ENCODE measurements at places on chromosomes 4 and X.

DNA sequence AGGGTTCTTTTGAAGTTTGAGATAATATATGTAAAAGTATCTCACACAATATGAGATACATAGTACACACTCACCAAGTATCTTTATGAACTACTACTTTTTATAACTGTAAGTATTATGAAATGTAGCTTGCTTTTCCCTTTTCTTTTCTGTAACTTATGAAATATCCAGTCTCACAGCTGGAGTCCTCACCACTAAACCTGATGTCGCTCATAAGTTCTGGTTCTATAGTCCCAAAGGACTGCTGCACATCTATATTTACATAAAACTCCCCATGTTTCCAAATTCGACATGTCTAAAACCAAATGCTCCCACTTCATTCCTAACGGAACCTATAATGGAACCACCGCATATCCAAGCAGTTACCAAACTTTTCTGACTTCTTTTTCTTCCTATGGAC lies 186.5 kb upstream of the SLC7A11 start:
- no peak for DNase-seq

DNA sequence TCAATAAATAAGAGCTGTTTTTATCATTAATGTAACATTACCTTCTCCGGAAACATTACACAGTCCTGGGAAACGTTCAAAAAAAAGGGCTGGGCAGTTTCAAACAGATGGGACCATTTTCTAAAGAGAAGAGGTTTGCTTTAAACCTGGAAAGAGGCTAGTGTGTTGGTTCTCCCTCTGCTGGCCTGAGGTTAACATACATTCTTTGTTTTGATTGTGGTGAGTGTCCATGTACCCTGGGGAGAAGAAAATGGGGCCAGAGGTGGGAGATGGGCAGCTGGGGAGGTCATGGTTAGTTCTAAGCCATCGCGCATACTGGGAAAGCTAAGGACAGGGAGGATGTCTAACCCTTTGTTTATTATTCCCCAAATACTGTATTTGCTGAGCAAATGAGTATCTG lies 194.7 kb downstream of the CPEB2 start:
- DNase-seq = no peak

- DNase-seq = no peak
Measured at GRCh38 chr4:30495251-30495650, 224.9 kb upstream of the PCDH7 start.

GRCh38 chr4:147355847-147356246 lies 125.0 kb upstream of the EDNRA start:
- DNase-seq = no peak

- no peak for DNase-seq
Measured at GRCh38 chr4:172631832-172632231, 536.8 kb upstream of the GALNT7 start.

GRCh38 chr4:180448306-180448705 lies 1794.9 kb upstream of the TENM3 start:
- no peak for DNase-seq

DNA sequence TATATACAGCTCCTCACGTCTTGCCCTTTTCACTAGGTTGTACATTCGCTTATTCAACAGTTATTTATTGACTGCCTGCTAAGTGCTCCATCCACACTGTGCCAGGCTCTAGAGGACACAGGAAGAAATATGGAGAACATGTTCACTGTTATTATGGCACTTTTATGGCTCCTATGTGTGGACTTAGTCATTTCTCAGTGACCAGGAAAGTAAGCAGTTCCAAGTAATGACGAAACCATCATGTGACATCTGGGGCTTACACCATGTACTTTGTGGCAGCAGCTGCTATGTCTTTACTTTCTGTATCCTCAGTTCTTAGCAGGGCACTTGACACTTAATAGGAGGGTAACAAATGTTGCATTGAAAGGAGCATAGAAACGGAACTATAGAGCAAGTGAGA lies 278.0 kb downstream of the ANK2 start:
- DNase-seq = no peak

DNA sequence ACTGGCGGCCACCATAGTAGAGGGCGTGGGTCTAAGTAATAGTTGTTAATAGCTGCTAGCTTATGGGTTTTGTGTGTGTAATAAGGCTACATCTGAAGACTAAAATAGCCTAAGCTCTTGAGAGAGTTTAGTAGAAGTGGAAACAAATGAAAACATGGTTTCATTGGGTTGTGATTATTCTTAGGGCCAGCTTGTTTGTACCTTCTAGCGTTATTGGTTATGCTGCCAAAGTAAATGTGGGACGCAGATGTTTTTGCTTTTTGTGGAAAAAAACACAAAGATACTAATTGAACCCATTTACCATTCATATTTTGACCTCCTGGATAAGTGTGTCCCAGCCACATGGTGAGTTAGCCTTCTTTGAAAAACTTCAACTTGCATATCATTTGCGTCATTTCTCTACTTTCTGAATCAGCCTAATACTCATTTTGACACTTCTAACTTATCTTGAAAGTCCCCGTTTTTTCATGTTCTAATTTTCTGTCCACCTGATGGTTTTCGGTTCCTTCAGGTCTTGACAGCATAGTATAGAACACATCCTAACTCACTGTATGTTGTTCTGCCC lies 305.3 kb downstream of the FRMPD4 start:
- DNase-seq = no peak

GRCh38 chr4:122898370-122899150 lies 23.8 kb downstream of the NUDT6 start:
- DNase-seq = no peak

- DNase-seq = no peak
Measured at GRCh38 chrX:119266364-119266995, 30.4 kb downstream of the PGRMC1 start.

- no peak for DNase-seq
Measured at GRCh38 chr4:78534286-78534955, 17.1 kb upstream of the ANXA3 start.

GRCh38 chr4:123930996-123931395 lies 534.4 kb downstream of the SPRY1 start:
- DNase-seq = no peak

- DNase-seq = no peak
Measured at GRCh38 chrX:130857207-130857606, 45.8 kb downstream of the ENOX2 start.

DNA sequence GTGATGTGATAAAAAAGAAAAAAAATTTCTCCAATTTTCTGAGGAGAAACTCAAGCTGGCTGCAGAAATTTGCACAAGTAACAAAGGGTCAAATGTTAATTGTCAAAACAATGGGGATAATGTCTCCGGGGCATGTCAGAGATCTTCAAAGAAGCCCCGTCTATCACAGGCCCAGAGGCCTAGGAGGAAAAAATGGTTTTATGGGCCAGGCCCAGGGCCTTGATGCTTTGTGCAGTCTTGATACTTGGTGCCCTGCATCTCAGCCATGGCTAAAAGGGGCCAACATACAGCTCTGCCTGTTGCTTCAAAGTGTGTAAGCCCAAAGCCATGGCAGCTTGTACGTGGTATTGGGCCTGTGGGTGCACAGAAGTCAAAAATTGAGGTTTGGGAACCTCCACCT lies 961.0 kb downstream of the FAM133A start:
- no peak for DNase-seq

GRCh38 chrX:125953814-125954213 lies 212.3 kb downstream of the DCAF12L2 start:
- DNase-seq = no peak

- DNase-seq = no peak
Measured at GRCh38 chrX:114924856-114925255, 92.6 kb downstream of the IL13RA2 start.

DNA sequence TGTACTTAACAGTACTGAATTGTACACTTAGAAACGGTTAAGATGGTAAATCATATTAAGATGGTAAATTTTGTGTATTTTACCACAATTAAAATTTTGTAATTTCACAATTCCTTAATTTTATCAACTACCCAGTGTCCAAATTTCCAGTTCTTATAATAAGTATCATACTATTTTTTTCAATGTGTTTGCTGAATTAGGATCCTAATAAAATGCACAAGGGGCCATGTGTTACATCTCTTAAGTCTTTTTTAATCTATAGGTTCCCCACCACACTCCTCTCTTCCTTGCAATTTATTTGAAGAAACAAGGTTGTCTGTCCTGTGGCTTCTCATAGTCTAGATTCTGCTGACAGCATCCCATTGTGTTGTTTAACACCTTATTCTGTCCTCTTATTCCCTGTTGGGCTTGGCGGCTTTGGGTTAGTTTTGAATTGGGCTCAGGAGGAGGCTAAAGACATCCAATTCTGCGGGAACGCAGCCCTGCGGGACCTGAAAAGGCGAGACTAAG lies 533 bp upstream of the SYAP1 start:
- no peak for DNase-seq

DNA sequence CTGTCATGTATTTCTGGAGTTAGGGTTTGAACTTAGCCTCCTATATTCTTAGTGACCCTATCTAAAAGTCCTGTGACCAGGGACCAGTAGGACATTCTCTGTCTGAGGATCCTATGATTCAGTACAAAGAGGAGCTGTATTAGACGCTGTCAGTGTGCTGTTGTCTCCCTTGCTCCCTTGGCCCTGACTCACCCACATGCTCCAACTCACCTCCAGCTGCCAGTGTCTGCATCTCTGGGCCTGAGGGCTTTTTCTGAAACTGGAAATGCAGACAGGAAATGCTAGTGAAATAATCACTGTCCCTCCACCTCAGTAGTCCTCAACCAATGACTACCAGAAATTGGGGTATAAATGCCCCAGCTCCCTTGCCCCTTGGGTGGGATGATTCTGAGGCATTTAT lies 535.3 kb upstream of the RPS6KA3 start:
- no peak for DNase-seq

GRCh38 chrX:2583194-2584162 lies 82.7 kb upstream of the DHRSX start:
- no peak for DNase-seq

GRCh38 chrX:38896724-38897298 lies 95.6 kb downstream of the MID1IP1 start:
- DNase-seq = no peak

DNA sequence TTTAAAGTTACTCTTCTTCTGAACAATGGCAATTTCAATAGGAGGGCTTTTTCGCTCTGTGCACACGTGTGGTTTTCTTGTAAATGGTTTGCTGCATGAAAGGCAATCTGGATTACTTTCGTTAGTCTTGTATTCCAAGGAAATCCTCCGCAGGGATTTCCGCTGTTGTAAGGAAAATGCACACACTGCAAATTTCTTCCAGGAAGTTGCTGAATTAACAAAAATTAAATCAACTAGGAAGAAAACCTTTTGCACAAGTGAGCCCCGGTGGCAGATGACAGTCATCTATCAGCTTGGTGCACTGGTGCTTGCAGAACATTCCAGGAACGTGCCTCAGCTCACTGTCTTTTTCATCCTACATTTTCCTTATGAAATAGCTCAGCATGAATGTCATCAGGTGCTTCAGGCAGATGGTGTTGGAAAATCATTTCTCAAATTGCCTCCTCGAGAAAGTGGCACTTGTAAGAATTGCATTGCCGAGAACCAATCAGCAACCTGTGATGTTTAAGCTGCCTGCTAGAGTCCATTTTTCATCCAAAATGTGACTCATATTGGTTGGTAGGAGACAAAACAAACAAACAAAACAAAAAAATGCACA lies 272.4 kb upstream of the VCX start:
- no peak for DNase-seq

DNA sequence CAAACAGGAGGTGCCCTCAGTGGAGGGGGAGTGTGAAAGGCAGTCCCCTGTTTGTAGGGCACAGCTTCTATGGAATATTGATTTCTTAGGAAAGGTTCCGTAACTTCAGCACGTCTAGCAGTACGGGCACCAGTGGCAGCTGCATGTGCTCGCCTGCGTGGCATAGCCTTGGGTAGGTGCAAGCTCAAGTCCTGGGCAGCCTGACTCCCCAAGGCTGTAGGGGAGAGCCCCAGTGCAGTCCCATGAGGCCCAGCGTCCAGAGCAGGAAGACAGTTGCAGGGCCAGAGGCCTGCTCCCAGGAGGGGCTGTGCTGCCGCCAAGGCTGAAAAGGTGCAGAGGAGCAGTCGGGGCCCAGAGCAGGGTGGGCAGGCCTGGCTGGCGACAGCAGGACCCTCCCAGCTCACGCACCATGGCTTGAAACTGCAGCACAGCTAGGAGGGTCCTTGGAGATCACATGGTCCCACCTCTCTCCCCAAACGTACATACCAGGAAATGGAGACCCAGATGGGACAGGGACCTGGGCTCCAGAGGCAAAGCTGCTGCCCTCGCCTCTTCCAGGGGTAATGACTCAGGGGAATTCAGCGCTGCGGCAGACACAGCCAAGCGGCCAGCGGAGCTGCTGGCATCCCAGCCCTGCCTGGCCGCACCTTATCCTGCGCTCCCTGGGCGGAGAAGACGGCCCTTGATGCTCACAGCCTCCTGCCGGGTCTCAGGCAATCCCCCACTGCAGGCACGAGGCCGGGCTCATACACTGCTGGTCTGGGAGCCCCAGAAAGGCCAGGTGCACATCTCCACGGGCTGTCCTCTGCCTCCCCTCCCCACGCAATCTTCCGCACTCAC lies 6.0 kb upstream of the DUSP9 start:
- DNase-seq = no peak

- no peak for DNase-seq
Measured at GRCh38 chr4:139208404-139208945, 31.5 kb upstream of the ELF2 start.

GRCh38 chr4:61740886-61741285 lies 540.8 kb downstream of the ADGRL3 start:
- no peak for DNase-seq

DNA sequence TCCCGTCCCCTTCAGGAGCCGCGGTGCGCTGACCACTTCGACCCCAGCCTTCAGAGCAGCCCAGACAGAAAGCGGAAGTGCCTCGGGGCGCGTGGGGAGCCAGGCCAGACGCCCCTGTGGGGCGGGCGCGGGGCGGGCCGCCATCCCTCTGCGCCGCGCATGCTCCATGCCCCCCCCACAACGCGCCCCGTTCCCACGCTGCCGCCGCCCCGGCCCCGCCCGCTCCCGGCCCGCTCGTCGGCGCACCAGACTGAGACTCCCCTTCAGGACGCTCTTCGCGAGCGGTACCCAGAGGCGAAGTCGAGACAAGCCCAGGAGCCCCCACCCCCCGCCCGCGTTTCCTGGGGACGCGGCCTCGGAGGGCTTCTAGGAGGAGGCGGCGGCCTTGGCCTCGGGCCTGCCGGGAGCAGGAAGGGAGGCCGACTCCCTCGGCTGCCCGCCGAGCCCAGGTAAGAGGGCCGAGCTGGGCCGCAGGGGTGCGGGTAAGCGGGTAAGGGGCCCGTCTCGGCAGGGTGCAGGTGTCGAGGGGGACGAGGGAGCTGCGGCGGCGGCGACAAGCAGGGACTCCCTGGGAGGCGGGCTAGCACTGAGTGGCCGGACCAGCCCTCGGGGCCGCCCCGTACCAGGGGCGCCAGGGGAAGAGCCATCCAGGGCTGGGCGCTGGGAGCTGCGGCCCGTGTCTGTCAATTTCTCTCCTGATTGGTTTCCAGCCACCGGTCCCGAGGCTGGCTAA lies at the start of gene ZFP92:
ZFP92 (plus strand) TSS at position 218 of the 733 bp plus-strand sequence. CDS start 6,851 bp downstream, outside the sequence.
- DNase-seq = no peak

DNA sequence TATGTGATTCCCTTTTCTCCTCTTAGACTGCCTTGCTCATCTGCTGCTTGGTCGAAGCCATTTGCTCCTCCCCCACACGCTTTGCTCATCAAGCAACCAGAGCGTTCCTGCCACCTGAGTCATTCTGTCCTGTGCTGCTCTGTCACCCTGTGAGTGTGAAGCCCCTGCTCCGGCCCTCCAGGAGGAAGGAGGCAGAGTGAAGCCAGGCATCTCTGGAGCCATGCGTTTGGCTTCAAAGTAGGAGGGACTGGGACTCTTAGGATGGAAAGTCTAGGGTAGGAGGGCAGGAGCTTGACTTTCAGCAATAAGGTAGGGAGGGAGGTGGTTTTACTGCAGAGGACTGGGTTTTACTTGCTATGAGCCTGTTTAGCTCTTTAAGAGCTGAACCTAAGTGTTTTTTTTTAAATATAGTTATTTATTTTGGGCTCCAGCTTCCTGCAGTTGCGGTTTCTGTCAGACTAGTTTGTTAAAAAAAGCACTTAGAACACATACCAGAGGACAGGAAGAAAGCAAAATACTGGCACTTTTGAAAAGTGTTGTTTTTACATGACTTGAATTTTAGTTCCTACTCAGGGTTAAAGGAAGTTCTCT lies 63.6 kb downstream of the SPINK2 start:
- DNase-seq = peak; percentile 56

Measured in activated CD4-positive, alpha-beta T cell treated with anti-CD3 and anti-CD28 coated beads for 1 hour (primary cell).